Lower leg skin (tissue), 4 donors: ENCODE measurements at places on chromosomes 1 and 21. TPM values are rescaled to one million over a fixed set of nuclear protein-coding genes. Genes with fewer than 3 reads are reported as not detected.

GRCh38 chr1:208179961-208180409, 64.2 kb downstream of the PLXNA2 start:
- no peak for DNase-seq

Gene LIN28A
- not detected for total RNA-seq

Gene CTH
- total RNA-seq = 0.88 TPM

GRCh38 chr1:206006946-206007345, 3.8 kb upstream of the RAB7B start:
- no peak for DNase-seq

Gene CFHR5
- total RNA-seq = not detected

DNA sequence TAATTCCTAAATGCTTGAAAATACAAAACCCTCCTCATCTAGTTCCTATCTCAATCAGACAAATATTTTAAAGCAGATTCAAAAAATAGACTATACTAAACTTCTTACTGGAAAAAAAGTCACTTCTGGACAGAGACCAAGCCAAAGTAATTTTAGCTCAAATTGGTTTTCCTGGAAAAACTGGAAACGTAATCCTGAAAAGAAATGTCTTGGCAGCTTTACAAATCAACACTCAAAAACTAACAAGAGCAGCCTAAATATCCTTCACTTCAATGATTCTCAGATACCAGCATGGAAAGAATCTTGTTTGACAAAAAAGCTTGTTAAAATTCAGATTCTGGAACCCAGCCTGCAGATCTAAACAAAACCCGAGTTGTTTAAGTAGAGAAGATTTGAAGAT, 9.1 kb upstream of the GPR88 start:
- no peak for DNase-seq

DNA sequence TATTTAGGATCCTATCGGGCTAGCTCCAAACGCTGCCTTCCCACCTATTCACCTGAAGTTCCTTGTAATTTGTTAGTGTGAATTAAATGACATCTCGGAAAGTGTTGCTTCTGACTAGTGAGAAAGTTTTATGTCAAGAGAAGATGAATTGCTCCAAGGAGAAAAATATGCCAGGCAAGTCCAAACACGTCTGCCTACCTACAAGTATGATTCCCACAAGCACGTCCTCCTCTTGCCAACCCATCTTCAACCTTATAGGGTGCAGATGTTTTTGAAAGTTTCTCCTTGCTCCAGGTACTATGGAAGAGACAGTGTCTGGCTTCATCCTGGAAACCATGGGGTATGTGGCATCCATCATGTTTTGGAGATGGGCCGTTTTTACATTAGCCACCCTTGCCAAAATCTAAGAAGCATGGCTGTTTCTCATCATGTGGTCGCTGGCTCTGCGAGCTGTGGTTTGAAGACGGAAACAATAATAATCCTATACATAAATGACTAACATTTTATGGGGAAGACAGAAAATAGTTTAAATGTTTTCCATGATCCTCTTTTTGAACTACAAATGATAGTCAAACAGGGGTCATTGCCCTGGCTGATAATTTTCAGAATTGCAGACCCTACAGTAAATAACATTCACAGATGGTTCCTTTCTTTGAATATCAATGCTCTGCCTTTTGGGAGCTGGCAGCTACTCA, 505.8 kb downstream of the SMYD3 start:
- DNase-seq = no peak

Gene FCGR2B
- 9.9 TPM for total RNA-seq

GRCh38 chr1:177223359-177223758, 52.6 kb downstream of the BRINP2 start:
- no peak for DNase-seq

- DNase-seq = no peak
Measured at GRCh38 chr1:216450227-216450626, 27.0 kb upstream of the USH2A start.

GRCh38 chr1:153587314-153587713, 21.7 kb upstream of the S100A2 start:
- no peak for DNase-seq

GRCh38 chr1:150144606-150145005, 5.1 kb upstream of the PLEKHO1 start:
- DNase-seq = no peak

DNA sequence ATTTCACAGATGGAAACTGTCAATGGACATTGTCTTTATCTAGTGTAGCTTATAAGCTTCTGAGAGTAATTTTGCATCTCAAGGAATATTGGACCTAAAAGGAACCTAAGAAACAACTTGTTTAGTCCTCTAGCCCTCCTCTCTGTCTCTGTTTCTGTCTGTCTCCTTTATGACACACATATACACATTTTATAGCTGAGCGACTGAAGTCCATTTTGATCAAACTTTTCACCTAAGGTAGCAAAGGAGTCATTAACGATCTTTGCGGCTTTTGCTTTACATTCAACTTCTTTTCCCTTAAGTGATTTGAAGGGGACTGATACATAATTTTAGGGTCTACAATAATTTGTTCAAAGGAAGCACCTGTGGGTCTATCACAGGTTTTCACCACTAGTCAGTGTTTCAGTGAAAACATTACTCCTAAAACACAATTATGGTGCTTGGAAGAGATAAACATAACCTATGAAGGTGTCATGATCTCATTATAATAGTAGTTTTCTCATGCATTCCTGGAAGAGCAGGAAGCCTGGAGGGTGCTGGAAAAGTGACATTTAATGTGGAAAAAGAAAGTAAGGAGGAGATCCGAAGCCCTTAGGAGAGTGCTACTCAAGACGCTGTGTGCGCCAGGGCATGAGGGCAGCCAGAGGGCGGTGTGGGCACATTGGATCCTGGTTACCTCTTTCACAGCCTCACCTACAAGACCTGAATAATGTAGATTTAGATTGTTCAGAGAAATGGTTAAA, 248.6 kb downstream of the DNM3 start:
- DNase-seq = peak; percentile 84

GRCh38 chr1:230087028-230087716, 20.1 kb downstream of the GALNT2 start:
- no peak for DNase-seq

Gene CASZ1
- total RNA-seq = 210 TPM

DNA sequence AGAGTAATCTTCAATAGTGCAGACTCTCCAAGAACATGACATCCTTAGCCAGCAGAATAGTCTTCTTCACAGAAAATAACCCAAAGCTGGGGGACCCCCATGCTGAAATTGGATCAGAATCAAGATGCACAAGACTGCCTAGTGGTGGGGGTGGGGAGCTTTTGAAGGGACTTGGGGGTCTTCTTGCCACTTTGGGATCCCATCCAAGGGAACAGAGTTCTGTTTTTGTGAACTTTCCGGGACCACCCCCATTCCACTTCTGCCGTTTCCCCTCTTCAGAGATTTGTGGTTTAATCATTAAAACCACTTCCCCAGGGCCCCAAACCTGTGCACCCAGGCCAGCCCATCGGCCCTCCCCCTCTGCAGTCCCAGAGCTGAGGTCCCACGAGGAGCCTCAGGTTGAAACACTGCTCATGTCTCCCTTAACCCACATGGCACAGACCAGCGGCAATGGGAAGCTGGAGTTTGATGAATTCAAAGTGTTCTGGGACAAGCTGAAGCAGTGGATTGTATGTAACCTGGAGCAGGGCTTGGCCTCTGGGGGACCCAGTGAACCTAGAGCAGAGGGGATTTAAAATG, 44.9 kb downstream of the CAPN9 start:
- DNase-seq = no peak

DNA sequence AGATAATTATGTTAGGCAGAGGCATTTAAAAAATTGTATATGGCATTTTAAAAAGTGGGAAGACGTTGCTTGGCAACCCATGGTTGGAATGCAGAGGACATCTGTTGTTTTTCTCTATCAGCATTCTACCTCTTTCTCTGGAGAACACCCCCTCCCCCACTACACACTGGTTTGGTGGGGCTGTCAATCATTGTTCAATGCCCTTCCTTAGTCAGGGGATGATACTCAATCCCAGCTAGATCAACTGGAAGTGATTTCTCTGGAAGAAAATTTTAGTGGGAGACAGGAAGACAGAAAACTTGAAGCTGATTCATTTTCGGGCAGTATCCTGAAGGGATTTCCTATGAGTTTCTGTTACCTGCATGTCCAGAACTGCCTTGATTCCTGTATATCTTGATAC, 35.7 kb upstream of the CAP1 start:
- DNase-seq = no peak

DNA sequence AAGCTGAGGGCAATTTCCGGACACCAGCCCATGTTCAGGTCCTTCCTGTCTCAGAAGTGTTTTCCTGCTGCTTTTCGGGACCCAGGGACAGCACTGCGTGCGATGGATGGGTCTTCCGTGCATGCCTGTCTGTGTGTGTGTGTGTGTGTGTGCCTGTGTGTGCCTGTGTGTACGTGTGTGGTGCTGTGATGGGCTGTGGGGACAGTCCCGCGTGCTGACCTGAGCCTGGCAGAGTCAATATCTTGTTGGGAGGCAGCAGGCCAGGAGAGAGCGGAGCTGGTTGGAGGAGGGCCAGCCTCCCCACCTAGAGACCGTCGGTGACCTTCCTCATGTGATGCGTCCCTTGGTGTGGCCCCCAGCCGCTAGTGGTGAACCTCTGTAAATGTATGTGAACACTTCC, 13.7 kb downstream of the SKI start:
- no peak for DNase-seq

DNA sequence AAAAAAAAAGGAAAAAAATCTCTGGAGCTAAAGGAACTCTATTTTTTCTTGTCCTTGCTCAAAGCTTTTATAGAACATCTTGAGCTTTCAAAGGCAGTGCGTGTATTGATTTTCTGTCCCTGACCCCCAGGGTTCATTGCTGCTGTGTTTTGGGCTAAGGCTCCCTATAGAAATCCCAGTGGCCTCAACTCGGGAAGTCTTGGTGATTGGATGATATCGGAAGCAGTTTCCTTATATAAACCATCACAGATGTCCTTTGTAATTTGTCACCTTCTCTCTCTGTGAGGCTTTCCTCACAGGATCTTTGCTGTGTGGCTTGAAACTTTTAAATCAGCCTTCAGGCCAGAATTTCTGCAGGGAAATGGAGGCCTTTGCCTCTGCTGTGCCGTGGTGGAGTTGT, 397.7 kb downstream of the RPS6KC1 start:
- DNase-seq = no peak

Gene FGR
- total RNA-seq = 5.1 TPM

DNA sequence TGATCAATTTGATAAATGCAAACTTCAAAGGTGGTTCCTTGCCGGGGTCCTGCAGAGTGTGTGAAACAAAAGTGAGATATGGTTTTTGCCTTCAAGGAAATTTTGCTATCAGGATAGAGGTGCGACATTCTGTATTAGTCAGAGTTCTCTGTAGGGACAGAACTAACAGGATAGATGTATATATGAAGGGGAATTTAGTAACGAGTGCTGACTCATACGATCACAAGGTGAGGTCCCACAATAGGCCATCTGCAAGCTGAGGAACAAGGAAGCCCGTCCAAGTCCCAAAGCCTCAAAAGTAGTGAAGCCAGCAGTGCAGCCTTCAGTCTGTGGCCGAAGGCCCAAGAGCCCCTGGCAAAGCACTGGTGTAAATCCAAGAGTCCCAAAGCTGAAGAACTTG, 157.0 kb downstream of the RYR2 start:
- no peak for DNase-seq

DNA sequence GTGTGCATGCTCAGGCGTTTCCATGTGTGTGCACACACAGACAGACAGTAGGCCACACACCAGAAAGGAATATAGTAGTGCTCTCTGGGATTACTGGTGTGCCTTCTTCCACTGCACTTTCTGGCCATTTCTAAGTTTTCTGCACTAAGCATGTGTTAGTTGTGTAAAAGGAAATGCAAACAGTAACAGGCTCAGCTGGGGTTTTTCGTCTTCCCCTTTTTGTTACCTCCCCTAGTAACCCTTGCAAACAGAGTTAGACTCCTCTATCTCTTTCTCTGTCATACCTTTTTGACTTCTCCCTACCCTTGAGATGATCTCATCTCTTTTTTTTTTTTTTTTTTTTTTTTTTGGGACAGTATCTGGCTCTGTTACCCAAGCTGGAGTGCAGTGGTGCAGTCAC, 196.3 kb downstream of the SDCCAG8 start:
- DNase-seq = no peak

Gene MAB21L3
- total RNA-seq = 22.9 TPM

- no peak for DNase-seq
Measured at GRCh38 chr1:231518485-231519034, 9.9 kb upstream of the TSNAX start.

GRCh38 chr1:17012775-17013490, 1.2 kb upstream of the ATP13A2 start:
- no peak for DNase-seq

- DNase-seq = peak; percentile 60
Measured at GRCh38 chr21:41068967-41069642, 98.9 kb upstream of the BACE2 start.

DNA sequence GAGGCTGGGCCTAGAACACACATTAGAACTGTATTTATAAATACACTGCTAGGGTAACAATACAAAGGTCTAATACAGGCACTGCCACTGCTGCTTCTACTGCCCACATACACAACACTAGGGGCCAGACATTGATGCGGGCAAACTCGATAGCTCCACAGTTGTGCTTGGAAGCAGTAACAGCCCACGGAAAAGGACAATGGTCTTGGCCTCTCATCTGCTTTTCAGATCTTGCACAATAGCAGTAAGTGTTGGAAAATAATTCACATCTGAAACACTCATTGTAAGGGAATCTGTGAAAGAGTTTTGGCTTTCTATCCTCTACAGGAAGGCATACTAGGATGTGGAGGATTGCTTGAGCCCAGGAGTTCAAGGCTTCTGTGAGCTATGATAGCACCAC, 6.9 kb upstream of the SPOCD1 start:
- no peak for DNase-seq

DNA sequence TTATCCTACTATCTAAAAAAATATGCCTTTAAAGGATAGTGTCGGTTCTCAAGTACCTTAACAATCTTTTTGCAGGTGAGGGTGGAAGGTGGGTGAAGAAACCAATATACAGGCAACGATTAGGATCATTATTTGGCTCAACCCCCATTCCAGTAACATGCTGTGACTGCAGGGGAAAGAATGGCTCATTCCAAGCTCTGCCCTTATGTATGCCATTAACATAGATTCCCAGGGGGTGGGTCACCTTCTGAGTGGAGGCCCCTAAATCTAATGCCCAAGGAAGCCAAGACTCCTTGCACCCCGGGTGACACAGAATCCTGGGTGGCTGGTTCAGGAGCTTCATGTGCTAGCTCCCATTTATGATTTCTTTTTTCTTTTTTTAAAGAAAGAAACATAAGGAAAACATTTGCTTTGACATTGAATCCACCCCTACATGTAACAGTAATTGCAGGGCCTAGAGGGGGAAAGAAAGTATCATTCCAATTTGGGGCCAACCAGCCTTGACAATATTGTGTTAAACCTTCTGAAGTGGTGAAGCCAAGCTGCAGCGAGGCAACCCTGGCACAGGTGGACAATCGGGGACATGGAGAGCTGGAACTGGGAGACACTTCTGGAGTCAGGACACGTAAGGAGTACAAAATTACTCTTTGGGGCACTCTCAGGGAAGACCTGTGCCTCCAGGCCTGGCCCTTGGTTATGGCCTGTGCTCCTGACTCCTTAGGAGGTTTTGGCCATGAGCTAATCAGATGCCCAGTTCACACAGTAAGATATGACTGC, 200.3 kb downstream of the PBX1 start:
- DNase-seq = no peak

Gene DAB1
- 0.58 TPM for total RNA-seq

Gene FLG2
- 3,608 TPM for total RNA-seq
